ENCODE measurements at places on chromosomes 5 and 9.

DNA sequence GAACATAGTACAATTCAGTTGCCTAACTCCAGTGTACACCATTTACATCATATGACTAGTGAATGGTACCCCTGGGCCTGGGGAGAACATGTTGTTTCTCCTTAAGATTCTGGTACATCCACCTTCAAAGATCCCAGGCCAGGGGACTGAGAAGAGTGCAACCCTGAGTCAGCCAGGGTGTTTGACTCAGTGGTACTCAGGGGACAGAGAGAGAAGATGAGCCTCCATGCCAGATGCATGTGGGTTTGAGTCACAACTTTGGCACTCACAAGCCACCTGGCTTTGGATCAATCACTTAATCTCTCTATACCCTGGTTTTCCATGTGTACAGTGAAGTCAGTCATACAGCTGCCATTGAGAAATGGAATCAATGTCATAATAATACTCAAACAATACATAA, 53.7 kb downstream of the MAP1B start:
- no peak overlapping the region for H3K4me3 ChIP-seq
- peaks cover 18% of the 10 kb centered on the region for H3K27me3 ChIP-seq
- no peak overlapping the region for H3K27ac ChIP-seq

GRCh38 chr5:88000877-88001276, 267.8 kb downstream of the TMEM161B start:
- no peak overlapping the region for H3K4me3 ChIP-seq
- H3K27ac ChIP-seq = no peak overlapping the region
- H3K4me1 ChIP-seq = no peaks in the 10 kb centered on the region
- H3K27me3 ChIP-seq = no peaks in the 10 kb centered on the region

DNA sequence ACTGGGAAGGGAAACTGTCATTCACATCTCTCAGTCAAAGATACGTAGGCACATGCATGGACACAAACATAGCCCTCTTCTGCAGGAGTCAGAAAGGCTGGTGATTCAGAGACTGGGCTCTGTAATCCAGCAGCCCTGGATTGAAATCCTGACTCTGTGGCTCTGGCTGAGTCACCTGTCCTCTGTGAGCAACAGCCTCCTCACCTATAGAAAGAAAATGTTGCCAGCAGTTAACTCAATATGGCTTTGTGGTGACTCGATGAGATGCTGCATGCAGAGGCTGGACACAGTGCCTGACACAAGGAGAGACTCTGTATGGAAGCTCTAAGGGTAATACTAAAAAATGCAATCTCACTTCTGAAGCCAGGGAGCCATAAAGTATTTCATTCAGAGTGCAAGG, 23.9 kb upstream of the CDKN2AIPNL start:
- no peak overlapping the region for H3K27ac ChIP-seq
- H3K36me3 ChIP-seq = no peaks in the 10 kb centered on the region
- H3K27me3 ChIP-seq = peaks cover 23% of the 10 kb centered on the region
- DNase-seq = no peak

DNA sequence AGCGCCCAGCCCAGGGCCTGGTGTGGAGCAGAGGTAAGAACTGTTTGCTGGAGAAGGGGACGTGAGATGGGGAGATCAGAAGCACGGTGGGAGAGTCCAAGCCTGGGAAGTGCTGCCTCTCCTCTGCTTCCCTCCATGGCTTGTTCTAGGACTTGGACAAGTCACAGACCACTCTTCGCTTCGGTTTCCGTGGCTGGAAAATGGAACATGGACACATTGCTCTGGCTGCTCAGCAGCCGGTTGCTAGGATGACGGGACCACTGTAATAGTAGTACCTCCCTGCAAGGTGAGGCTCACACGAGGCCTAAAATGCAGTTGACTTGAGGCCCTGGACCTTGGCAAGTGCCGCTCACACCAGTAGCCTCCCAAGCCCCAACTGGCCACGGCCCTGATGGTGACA, 175.8 kb upstream of the FSTL4 start:
- peaks cover 17% of the 10 kb centered on the region for H3K27me3 ChIP-seq
- H3K4me1 ChIP-seq = no peaks in the 10 kb centered on the region
- no peak for DNase-seq
- no peaks in the 10 kb centered on the region for H3K36me3 ChIP-seq
- H3K4me3 ChIP-seq = no peak overlapping the region

GRCh38 chr5:74594137-74595040, 46.1 kb downstream of the ENC1 start:
- no peak for DNase-seq
- no peak overlapping the region for H3K4me3 ChIP-seq
- no peaks in the 10 kb centered on the region for H3K36me3 ChIP-seq
- no peak overlapping the region for H3K27ac ChIP-seq

DNA sequence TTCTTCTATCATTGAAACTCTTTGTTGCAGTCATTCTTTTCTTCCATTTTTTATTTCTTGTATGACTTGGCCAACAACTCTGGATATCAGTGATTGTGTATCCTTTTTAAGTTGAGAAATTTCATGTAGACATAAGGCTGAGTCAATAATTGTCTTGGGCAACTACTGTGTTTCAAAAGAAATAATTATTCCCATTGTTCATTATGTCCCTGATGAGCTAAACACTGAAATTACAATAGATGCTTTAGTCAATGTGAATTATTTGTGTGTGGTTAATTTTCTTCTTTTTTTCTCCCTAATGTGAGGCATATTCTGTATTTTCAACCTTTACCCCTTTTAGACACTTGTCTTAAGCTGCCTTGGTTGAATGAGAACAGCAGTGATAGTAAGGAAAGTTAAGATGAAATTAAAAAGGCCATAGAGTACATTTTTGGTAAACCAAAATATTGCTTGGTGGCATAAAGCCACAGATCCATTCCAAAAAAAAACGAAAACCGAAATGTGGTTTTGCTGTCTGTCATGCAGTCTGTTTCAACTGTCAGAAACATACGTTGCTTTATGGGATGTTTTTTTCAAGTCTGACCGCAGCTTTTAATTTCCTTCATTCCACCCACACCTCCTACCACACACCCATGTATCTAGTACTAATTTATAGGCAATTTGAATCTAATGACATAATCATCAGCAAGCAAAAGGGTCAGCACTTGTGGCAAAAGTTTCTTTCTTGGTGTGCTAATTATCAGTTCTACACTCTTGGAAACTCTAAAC, 21.1 kb downstream of the TLE4 start:
- peaks cover 14% of the 10 kb centered on the region for H3K27me3 ChIP-seq
- peak overlapping the region; percentile 36 for H3K4me3 ChIP-seq
- H3K4me1 ChIP-seq = peaks cover 59% of the 10 kb centered on the region
- DNase-seq = peak; percentile 23
- H3K36me3 ChIP-seq = peaks cover 46% of the 10 kb centered on the region
- peak overlapping the region; percentile 43 for H3K27ac ChIP-seq

DNA sequence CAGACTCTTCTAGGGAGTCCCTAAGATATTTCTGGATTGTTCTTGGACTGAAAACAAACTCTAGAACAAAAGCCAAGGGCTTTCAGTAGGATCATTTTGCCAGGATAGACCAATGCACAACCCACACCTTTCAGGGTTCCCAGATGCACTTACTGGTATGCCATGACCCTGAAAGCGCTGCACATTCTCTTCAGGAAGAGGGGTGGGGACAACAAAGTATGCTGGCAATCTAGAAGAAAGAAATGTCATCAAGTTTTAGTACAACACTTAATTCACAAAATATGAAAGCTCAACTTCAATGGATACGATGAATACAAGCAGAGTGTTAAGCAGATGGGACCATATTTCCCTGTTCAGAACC, 57.2 kb downstream of the MTMR12 start:
- no peak overlapping the region for H3K27ac ChIP-seq
- peaks cover 50% of the 10 kb centered on the region for H3K36me3 ChIP-seq
- H3K27me3 ChIP-seq = no peaks in the 10 kb centered on the region

DNA sequence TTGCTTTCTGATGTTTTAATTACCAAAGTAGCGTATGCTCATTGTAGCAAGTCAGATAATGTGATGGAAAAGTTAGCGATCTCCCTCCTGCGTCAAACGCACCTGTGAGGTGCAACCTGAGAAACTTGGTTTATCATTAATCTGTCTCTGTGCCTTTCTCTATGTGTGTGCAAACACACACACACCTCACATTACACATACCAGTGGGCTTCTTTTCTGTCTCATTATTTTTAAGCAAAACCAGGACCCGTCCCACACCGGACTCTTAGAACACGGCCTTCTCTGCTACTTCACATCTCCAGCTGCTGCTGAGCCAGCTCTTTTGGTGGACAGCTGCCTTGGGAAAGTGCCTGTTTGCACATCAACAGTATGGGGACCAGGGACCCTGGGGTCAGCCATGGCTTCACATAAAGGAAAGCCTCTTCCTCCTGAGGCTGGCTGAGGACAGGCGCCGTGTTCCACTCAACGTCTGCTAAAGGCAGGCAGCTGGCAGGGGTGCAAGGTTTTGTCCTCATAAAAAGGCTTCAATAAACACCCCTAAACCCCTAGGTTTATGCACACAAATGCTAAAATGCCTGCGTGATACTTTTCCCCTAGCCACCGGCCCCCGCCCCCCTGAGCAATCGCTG, 44.2 kb downstream of the MRPL36 start:
- H3K27ac ChIP-seq = no peak overlapping the region
- H3K4me1 ChIP-seq = no peaks in the 10 kb centered on the region
- H3K27me3 ChIP-seq = peaks cover 15% of the 10 kb centered on the region
- H3K36me3 ChIP-seq = no peaks in the 10 kb centered on the region
- H3K4me3 ChIP-seq = no peak overlapping the region
- no peak for DNase-seq

DNA sequence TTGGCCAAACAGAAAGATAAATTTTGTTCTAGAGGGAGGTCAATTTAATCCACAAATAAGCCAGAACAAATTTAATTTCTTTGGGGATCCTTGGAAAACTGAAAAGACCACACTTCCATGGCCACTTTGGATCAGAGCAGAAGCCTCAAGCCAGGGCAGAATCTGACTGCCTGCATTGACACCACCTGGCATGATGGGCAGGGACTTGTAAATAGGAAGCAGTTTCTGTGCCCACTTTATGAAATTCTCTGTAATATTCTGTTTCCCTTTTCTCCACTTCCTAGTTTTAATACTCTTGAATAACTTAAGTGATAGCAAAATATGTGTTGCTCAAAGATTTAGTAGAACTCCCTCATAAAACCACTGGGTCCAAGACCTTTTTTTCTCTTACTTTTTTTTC, 6.7 kb upstream of the TMEM252 start:
- no peak for DNase-seq
- no peaks in the 10 kb centered on the region for H3K36me3 ChIP-seq
- H3K4me1 ChIP-seq = peaks cover 10% of the 10 kb centered on the region
- H3K27me3 ChIP-seq = peaks cover 17% of the 10 kb centered on the region
- H3K27ac ChIP-seq = no peak overlapping the region

DNA sequence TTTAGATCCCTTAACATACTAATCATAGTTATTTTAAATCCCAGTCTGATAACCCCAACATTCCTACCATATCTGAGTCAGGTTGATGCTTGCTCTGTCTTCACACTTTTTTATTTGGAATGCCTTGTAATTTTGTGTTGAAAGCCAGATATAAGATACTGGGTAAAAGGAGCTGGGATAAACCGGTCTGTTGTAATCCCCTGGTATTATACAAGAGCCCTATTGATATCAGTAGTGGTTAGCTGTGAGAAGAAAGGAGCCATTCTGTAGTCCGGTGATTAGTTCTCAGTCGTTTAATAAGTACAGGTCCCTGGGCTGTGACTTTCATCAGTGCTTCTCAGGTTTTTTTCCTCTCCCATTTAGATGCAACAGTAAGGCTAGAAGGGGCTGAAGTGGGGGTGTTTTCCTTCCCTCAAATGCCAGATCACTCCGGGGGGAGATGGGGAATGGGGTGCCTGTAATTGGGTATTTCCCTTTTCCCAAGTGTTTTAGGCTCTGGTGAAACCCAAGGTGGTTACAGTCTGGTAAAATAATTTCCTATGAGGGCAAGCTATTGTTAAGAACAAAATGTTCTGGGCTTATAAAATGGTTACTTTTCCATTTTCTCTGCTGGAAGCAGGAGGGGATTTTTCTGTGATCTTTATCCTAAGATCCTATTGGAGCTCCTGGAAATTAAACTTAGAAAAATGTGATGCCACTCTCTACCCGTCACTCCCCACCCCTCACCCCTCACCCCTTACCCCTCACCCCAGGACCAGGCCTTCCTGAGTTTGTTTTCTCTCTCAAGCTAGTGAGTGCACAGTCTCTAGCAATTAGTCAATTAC, 72.7 kb downstream of the KCNN2 start:
- no peak overlapping the region for H3K4me3 ChIP-seq
- no peaks in the 10 kb centered on the region for H3K27me3 ChIP-seq
- no peaks in the 10 kb centered on the region for H3K4me1 ChIP-seq
- H3K36me3 ChIP-seq = no peaks in the 10 kb centered on the region
- H3K27ac ChIP-seq = no peak overlapping the region

DNA sequence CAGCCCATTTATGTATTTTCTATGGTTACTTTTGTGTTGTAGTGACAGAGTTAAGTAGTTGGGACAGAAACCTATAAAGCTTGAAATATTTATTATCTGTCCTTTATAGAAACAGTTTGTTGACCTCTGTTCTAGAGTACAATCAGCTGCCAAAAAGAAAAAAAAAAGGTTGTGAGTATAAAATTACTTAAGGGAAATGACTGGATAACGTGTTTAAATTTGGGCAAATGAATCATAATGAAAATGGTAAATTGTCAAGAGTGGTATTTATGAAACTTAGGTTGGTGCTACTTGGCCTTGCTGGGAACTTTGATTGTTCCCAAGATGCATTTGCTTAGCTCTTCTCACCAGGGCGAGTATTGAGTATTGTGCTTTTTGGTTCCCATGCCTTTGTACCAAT, 70.2 kb upstream of the IL6ST start:
- no peak overlapping the region for H3K4me3 ChIP-seq
- no peaks in the 10 kb centered on the region for H3K27me3 ChIP-seq
- H3K27ac ChIP-seq = no peak overlapping the region
- H3K4me1 ChIP-seq = peaks cover 65% of the 10 kb centered on the region

GRCh38 chr9:123611226-123611625, 255.2 kb downstream of the CRB2 start:
- H3K4me3 ChIP-seq = no peak overlapping the region
- no peaks in the 10 kb centered on the region for H3K36me3 ChIP-seq
- H3K4me1 ChIP-seq = no peaks in the 10 kb centered on the region

DNA sequence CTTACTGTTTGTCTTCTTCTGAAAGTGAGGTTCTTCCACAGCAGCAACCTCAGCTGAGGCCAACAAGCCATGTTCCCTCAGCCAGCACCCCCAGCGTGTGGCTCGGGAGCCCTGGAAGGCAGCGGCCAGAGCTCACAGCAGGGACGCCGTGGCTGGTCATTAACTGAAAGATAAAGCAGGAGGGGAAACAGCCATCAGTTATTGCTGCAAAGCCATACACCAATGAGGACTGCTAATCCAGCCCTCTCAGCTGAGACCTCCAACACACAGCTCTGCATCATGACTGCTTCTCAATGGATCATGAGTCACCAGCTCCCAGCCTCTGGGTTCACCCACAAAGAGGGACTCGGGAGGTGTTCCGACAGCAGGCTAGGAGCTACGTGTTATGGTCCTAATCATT, 24.3 kb downstream of the ABCA1 start:
- H3K27ac ChIP-seq = no peak overlapping the region
- H3K4me3 ChIP-seq = no peak overlapping the region
- no peaks in the 10 kb centered on the region for H3K36me3 ChIP-seq
- H3K4me1 ChIP-seq = no peaks in the 10 kb centered on the region
- H3K27me3 ChIP-seq = peaks cover 4% of the 10 kb centered on the region
- DNase-seq = no peak

GRCh38 chr9:87354147-87354546, 143.5 kb upstream of the DAPK1 start:
- peaks cover 4% of the 10 kb centered on the region for H3K27me3 ChIP-seq
- no peaks in the 10 kb centered on the region for H3K36me3 ChIP-seq
- DNase-seq = no peak
- H3K4me1 ChIP-seq = no peaks in the 10 kb centered on the region
- H3K27ac ChIP-seq = no peak overlapping the region
- H3K4me3 ChIP-seq = no peak overlapping the region

All from activated naive CD4-positive, alpha-beta T cell treated with anti-CD3 and anti-CD28 coated beads, Interleukin-2, amount 10 ng/mL, durations not matched to agents 7 days and 5 days (primary cell).